A549 (cell line): ENCODE measurements at places on chromosomes 3 and 15. TPM values are rescaled to one million over a fixed set of nuclear protein-coding genes. Genes with fewer than 3 reads are reported as not detected.

Gene ALDH1A2
- polyA plus RNA-seq, result 0.22 to 0.35 TPM (median 0.25 TPM) in 3 replicates

Gene HESX1
- polyA plus RNA-seq, result 0.16 to 0.35 TPM (median 0.29 TPM) in 3 replicates

Gene MYZAP
- polyA plus RNA-seq, result 1.8 to 2.6 TPM (median 2.4 TPM) in 3 replicates

Gene LTK
- 0.16 to 0.17 TPM (median 0.16 TPM) in 3 replicates for polyA plus RNA-seq

Gene ACVR2B
- polyA plus RNA-seq, result 1.2 to 1.3 TPM (median 1.2 TPM) in 3 replicates

Gene DUOXA1
- polyA plus RNA-seq, result 0.23 to 0.49 TPM (median 0.30 TPM) in 3 replicates

DNA sequence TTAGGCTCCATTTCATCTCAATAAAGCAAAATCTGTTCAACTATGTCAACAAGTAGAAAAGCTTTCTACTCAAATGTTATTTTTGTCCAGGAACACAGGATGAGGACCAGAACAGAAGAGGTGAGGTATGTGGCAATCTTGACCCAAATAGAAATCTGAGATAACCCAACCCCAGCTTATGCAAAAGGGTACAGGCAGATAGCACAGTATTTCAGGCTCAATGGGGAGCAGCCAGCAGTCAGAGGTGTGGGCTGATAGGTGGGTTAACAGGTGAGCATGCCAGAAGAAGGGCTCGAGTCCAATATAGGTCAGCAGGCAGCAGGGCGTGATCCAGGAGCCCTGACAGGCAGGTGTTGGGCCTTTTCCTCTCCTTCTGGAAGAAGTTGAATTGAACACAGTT is 281.2 kb upstream of the NR2F2 start:
- no peak for DNase-seq

GRCh38 chr3:26625187-26625586 is 2.6 kb downstream of the LRRC3B start:
- DNase-seq, result no peak

DNA sequence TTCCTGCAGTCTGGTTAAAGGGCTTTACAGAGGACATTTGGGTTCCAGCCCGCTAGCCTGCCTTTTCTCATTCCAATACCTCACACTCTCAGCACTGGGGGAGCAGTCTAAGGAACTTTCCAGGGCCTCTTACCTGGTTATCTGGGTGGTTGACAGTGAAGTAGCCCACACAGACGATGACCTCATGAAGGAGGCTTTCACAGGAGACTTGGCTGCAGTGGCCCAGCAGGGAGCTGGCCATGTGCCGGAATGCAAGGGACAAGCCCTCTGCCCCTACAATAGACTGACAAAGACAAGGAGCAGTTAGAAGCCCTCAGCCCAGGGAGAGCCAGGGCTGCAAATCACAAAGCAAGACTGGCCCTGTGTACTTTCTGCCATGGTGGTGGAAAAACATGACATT is 39.5 kb downstream of the ISL2 start:
- no peak for DNase-seq

DNA sequence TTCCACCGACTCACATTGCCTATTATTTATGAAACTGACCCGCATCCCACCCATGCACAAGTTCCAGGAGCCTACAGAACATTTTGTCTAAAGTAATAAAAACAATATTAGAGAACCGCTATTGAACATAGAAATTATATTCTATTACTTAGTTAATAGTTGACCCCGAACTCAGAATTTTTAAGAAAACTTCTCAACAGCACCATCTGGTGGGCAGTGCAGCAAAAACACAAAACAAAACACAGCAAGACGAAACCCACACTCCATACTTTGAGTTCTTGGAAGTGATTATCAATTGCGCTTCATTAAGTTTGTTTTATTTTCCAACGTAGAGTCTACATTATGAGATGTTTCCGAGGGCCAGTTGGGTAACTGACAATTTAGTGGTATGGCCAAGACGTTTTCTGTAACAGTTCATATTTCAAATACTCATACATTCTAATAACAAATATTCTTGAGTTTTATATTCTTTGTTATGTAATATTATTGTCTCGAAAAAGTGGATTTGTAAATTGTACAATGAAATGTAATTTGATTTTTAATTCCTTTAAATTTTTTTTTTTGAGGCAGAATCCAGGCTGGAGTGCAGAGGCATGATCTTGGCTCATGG is 24.0 kb upstream of the C3orf70 start:
- peak; percentile 18 for DNase-seq

- DNase-seq, result no peak
These were observed 19.9 kb upstream of the SYNM start for GRCh38 chr15:99084965-99085364.

DNA sequence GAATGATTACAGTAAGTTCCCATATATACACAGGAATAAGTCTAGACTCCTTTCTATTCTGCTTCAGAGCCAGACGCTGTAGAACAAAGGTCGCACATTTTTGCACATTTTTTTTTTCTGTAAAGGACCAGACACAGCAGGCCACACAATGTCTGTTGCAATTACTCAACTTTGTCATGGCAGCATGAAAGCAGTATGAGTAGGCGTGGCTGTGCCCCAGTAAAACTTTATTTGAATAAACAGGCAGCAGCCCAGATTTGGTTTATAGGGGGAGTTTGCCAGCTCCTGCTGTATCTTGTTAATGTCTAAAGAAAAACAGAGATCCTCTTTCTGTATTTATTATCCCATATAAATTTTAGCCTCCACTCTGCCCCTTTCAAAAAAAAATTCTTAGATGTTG is 708.3 kb downstream of the FHIT start:
- no peak for DNase-seq

GRCh38 chr3:45647148-45647619 is 42.0 kb upstream of the SACM1L start:
- DNase-seq, result peak; percentile 88

DNA sequence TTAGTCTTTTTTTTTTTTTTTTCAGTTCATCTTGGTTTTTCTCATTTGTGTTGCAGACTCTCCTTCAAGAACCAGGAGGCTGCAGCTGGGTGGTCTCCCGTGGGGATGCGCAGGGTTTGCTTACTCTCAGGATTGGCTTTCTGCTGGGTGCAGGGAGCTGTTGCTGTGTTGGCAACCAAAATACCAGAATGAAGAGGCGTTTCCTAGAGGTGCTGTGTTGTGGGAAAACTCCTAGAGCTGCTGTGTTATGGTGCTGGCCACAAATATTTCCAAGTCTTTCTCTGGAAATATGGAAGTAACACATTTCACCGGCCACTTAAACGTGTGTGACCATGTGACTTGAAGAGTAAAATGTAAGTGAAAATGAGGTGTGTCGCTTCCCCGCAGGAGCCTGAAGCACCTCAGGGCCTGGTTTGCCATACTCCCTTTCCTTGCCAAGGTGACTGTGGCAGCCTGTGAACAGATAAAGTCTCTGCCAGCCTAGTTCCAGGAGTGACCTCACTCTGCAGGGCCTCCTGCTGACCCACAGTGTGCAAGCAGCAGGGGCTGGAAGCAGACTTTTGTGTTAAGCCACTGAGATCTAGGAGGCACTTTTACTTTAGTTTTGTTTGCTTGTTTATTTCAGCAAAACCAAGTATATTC is 258.9 kb downstream of the ADAMTS17 start:
- DNase-seq, result no peak

- DNase-seq, result no peak
These were observed 27.8 kb upstream of the PIK3CB start for GRCh38 chr3:138862531-138862923.
